Type B pancreatic cell (in vitro differentiated cells): ENCODE measurements at places on chromosomes 1 and 21. TPM values are rescaled to one million over a fixed set of nuclear protein-coding genes. Genes with fewer than 3 reads are reported as not detected.
A peak's percentile ranks its signal among the peaks of the same experiment; 100 is the strongest.

DNA sequence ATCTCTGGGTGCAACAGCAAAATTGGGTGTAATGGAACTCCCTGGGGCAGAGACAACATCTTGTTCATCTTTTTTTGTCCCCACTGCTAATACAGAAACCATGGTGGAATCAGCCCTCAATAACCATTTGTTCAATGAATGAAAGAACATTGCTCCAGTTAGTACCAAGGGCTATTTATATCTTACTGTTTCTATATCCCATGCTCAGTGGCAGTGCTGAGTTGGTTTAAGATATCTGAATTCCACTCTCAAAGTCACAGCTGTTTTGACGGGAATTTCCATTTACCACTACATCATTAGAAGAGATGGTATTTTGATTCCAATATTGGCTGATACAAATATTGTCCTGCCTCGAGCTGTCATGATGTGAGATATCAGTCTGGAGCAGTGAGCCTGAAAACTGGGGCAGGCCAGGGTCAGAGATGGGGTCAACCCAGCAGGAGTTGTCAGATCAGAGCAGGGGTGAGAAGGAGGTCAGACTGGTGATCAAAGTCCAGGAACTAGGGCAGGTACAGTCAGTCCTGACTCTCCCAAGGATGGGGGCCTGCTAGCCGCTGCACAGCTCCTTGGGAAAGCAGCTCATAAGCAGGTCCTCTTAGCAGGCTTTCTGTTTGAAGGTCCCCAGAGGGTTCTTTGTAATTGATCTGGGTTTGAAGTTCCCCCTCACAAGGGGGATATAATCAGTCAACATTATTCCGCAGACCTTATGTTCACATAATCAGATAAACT, 5.8 kb upstream of the PHC2 start:
- DNase-seq: no peak
- peak overlapping the region; percentile 27 for H3K4me3 ChIP-seq
- H3K4me1 ChIP-seq: peaks cover 51% of the 10 kb centered on the region
- H3K36me3 ChIP-seq: no peaks in the 10 kb centered on the region

DNA sequence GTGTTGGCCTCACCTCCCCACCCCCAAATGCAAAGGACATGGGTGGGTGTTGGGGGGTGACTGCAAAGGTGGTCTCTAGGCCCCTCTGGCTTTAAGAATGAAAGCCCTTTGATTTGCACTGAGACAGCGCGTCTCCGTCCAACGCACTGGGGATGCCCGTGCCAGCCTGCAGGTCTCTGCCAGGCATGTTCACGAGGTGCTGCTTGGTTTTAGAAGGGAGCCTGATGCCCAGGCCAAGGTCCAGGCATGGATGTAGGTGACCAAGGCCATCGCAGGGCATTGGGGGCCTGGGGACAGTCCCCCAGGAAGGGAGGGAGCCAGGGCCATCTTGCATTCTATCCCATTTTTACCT, 363.6 kb upstream of the VAMP3 start:
- H3K4me3 ChIP-seq: no peak overlapping the region
- no peak overlapping the region for H3K27ac ChIP-seq
- H3K4me1 ChIP-seq: no peaks in the 10 kb centered on the region
- no peaks in the 10 kb centered on the region for H3K27me3 ChIP-seq

GRCh38 chr1:200443860-200444259, 34.0 kb upstream of the ZNF281 start:
- H3K4me1 ChIP-seq: no peaks in the 10 kb centered on the region
- H3K27me3 ChIP-seq: no peaks in the 10 kb centered on the region
- H3K27ac ChIP-seq: no peak overlapping the region
- no peak overlapping the region for H3K4me3 ChIP-seq
- no peak for DNase-seq
- H3K36me3 ChIP-seq: no peaks in the 10 kb centered on the region

GRCh38 chr1:176541663-176542062, 78.7 kb downstream of the PAPPA2 start:
- peaks cover 7% of the 10 kb centered on the region for H3K27me3 ChIP-seq
- H3K4me3 ChIP-seq: no peak overlapping the region
- H3K36me3 ChIP-seq: no peaks in the 10 kb centered on the region
- DNase-seq: no peak

GRCh38 chr1:115771847-115772457, 3.4 kb upstream of the CASQ2 start:
- DNase-seq: no peak
- H3K4me1 ChIP-seq: peaks cover 11% of the 10 kb centered on the region
- peaks cover 3% of the 10 kb centered on the region for H3K27me3 ChIP-seq
- H3K36me3 ChIP-seq: no peaks in the 10 kb centered on the region

The NBPF10 gene
- 2.7 and 4.9 TPM in 2 replicates for total RNA-seq

The RGSL1 gene
- not detected in 2 replicates for total RNA-seq

The GIPC2 gene
- 2.9 and 4.8 TPM in 2 replicates for total RNA-seq

The NCMAP gene
- 2.1 and 2.4 TPM in 2 replicates for total RNA-seq

The FAM229A gene
- total RNA-seq: 4.7 and 8.7 TPM in 2 replicates
